Mucosa of gallbladder (tissue), 1 donor: ENCODE measurements at places on chromosomes 16 and 17. TPM values are rescaled to one million over a fixed set of nuclear protein-coding genes. Genes with fewer than 3 reads are reported as not detected.

The EPX gene
- not detected for total RNA-seq

The NXN gene
- total RNA-seq: 46.0 TPM

The KRT9 gene
- total RNA-seq: not detected

The RNU2-1 gene
- 2,768 TPM for total RNA-seq

The CEP131 gene
- total RNA-seq: 12.7 TPM

The MEIOB gene
- total RNA-seq: 0.17 TPM

The SPEM1 gene
- not detected for total RNA-seq

The TMEM132E gene
- total RNA-seq: 0.23 TPM

The CA10 gene
- 0.17 TPM for total RNA-seq

The NT5M gene
- 3.2 TPM for total RNA-seq

The GTF3C1 gene
- total RNA-seq: 70.9 TPM

The RGS9 gene
- total RNA-seq: 8.8 TPM

The ZNF469 gene
- 3.7 TPM for total RNA-seq

GRCh38 chr16:87628940-87629339 is 26.6 kb downstream of the JPH3 start:
- no peak for DNase-seq

DNA sequence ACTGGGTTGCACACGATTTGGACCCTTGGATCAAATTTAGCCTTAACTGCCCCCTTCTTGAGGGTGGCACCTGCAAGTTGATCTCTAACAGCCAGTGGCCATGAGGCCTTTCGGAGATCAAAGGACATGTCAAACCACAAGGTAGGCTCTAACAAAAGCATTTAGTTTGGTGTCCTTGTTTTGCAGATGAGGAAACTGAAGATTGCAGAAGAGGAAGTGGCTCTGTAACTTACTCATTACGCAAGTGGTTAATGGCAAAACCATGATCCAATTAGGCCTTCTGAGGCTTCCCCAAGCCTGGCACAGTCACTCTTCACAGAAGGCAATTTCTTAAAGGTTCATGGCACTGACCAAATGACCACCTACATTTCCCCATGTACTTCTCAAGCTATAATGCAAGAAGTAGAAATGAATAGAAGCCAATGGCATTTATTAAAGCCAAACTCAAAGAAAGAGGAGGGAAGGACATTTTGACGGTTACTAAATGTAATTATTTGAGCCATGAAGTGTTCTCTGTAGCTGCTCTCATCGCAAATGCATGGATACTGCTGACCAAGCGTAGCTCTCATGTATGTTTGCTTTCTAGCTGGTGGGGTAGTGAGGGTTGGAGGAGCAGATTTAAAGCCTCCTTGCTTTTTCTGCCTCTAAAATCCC is 32.8 kb upstream of the ABCC12 start:
- no peak for DNase-seq

GRCh38 chr16:23274968-23275367 is 27.1 kb upstream of the SCNN1B start:
- no peak for DNase-seq

GRCh38 chr17:28895794-28896447 is 1.6 kb downstream of the FLOT2 start:
- DNase-seq: no peak

DNA sequence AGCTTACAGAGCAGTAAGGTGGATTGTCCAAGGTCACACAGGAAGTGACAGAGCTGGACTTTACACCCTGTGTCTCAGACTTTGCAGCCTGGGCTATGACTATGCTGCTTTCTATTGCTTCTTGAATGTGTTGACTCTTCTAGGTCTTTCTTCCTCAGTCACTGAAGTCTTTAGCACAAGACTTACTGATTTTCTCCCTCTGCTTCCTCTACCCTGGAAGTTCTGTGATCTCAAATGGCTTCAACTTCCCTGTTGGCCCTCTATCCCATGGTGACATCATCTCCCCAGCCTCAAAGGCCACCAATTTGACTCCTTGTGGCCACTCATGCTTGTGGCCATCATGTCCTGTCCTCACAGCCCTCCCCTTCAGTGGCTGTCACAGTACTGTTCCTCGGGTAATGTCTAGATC is 181.3 kb downstream of the HS3ST3A1 start:
- no peak for DNase-seq

- DNase-seq: no peak
Measured at GRCh38 chr17:51258756-51259563, 889 bp downstream of the MBTD1 start.

DNA sequence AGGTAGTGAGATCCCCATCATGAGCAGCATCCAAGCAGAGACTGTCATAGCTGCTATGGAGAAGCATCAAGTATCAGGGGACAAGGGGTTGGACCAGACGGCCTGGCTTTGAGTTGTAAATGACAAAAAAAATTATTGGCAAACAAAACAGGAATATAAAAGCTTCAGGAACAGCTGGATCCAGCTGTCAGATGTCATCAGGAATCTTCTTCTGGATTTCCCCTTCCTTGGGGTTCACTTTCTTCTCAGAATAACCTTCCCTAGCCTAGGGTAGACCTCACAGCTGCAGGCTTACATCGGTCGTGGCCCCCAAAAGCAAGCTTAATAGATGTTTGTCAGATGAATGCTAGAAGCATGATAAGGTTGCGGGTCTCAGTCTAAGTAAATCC is 17.2 kb upstream of the RAI1 start:
- DNase-seq: no peak

DNA sequence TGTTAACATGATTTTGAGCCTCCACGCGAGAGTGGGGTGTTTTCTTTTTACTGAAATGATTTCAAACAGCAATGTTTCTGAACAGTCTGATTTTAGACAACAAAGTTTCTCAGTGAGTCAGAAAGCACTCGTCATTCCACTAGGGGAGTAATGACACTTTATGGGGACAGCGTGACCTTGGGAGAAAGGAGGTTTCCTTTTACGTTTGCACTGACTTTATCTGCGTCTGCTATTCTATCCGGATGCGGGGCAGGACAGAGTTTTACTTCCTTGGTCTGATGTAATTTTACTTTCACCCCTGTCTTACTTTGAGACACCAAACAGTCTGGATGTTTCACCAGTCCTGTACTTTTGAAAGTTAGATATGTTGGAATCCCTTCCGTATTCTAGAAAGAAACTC is 20.7 kb downstream of the SLC47A1 start:
- DNase-seq: no peak

DNA sequence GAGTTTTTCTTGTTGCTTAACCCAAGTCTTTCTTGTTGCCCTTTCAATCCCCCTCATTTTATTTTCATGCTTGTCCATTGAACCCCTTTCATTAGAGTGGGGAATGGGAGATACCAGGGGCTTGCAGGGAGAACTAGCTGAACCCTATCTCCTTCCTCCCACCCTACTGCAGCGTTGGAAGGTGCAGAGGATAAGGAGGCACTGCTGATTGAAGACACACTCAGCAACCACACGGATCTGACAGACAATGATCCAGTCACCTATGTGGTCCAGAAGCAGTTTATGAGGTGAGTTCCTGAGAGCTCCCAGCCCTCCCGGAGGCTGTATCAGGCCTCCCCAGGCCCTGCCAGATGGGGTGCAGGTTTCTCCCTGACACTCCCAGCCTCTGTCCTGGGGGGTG is 32.5 kb downstream of the ANKRD40 start:
- no peak for DNase-seq

- no peak for DNase-seq
Measured at GRCh38 chr16:30659507-30660423, 1.5 kb downstream of the FBRS start.

DNA sequence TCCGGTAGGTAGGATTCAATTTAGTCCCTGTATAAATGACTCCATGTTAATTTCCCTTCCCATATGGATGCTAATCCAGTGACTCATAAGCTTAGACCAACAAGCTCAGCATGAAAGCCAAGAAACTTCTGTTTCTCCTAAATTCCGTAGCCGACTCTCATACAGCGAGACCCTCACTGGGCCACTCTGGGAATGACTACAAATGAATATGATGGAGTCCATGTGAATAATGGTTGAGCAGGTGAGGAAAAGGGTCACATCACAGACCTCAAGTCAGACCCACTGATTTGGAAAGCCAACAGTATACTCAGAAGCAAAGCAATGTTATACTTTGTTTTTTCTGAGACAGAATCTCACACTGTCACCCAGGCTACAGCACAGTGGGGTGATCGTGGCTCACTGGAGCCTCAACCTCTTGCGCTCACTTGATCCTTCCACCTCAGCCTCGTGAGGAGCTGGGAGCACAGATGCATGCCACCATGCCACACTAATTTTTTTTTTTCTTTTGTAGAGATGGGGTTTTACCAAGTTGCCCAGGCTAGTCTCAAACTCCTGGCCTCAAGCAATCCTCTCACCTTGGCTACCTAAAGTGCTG is 14.6 kb downstream of the RSL1D1 start:
- no peak for DNase-seq

DNA sequence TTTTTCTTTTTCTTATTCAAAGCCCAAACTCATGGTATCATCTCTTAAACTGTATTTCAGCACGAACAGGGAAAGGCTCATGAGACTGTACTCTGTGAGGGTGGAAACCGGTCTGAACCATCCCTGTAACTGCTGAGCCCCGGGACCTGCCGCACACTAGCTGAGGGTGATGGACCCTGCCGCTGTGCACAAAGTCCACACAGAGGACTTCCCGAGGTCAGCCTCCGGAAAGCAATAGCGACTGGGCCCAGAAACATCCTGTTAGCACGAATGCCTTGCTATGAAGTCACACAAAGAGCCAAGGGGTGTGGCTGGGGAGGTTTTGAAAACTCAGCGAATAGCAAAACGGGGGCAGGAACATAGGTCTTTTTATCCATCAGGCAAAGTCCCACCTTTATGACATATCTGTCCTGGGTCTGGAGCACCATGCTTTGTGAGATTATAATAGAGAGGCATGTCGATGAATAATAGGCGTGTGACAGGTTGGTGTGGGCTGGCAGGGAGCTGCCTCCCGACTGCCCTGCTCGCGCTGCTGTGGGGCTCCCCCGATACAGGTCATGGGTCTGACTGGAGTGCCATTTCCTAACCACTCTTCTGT is 33.4 kb downstream of the CDK5R1 start:
- DNase-seq: peak; percentile 62

- DNase-seq: no peak
Measured at GRCh38 chr17:63853260-63853659, 10.8 kb upstream of the SMARCD2 start.

DNA sequence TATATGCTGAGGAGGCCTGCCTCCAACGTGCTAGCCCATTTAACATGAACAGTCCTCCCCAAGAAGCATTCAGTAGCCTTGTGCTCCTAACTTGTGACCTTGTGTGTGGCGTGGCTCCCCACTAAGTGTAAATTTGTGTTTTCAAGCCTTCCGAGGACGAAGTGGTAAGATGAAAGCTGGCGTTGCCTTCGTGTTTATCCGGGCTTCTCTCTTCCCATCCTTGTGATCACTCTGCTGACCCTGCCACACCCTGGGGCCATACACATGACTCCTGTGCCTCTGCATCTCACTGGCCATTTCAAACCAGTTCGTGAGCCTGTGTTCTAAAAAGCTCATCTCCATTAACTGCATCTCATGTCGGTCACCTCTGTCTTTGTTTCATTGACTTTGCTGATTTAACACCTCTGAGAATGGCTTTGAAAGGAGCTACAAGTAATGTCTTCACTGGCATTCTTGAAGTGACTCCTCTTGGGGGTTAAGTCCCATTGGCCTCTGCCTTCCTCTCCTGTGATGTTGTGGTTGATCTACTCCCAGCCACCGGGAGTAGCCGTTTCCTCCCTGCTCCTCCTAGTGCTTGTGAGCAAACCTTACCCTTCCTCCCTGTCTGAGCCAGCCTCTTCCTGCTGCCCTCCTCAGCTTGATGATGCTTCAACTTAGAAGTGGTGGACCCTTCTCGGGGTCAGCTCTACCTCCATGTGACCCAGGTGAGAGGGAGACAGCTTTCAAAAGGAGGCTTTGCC is 27.4 kb upstream of the NAGLU start:
- DNase-seq: no peak

DNA sequence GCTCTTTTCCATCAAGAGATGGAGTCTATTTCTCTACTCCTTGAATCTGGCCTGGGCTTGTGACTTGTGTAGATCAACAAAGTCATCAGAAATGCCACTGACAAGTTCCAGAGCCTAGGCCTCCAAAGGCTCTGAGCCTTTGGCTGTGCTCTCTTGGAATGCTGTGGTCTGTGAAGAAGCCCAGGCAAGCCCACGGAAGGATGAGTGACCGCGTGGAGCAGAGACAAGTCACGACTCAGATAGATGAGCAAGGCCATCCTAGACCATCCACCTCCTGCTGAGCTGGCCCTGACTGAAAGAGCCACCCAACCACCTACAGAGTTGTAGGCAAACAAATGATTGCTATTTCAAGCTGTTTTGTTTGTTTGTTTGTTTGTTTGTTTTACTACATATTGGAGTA is 11.6 kb upstream of the ICAM2 start:
- no peak for DNase-seq

DNA sequence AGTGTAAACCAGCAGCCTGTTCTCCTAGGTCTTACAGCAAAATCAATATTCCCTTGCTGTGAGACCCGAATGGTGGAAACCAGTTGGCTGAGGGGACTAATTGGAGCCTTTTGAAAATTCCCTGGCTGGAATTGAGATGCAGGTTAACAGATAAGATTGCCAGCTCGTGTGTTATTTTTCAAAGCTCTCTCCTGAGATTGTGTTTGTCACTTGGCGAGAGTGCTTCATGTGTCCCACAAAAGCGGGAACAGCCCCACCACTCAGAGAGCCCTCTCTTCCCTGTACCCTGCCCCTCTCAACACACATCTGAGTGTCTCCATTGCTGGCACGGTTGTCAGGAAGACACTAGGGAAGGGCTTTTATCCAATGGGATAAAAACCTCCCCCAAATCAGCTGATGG is 356.1 kb downstream of the CPPED1 start:
- DNase-seq: no peak

- no peak for DNase-seq
Measured at GRCh38 chr17:30337393-30337999, 3.6 kb upstream of the TMIGD1 start.

DNA sequence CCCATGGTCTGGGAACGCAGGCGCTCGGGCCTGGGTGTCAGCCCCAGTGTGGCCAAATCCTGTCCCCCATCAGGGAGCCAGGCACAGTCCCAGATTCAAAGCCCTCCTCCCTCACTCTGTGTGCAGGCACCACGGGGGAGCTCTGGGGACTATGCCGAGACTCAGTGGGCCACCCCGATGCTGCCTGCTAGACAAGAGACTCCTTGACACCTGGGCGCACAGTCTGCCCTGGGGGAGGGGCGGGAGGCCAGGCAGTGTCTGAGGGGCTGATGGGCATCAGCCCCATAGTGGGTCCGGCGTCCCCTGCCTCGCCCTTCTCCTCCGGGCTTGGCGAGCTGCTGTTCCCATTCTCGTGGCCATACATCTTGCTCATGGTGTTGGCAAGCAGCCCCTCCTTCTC is 8.5 kb upstream of the CD79B start:
- no peak for DNase-seq

DNA sequence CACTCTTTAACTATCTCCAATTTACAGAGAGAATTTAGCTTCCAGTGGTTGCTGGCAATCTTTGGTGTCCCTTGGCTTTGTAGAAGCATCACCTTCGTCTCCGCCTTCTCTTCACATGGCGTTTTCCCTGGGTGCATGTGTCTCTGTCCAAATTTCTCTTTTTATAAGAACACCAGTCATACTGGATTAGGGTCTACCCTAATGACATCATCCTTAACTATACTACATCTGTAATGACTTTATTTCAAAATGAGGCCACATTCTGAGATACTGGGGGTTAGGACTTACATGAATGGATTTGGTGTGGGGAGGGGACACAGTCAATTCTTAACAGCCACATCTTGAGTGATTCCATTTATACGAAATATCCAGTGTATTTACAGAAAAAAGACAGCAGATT is 22.2 kb downstream of the CACNG4 start:
- no peak for DNase-seq
